ENCODE measurements at places on chromosomes 12 and 14.
A peak's percentile ranks its signal among the peaks of the same experiment; 100 is the strongest.

DNA sequence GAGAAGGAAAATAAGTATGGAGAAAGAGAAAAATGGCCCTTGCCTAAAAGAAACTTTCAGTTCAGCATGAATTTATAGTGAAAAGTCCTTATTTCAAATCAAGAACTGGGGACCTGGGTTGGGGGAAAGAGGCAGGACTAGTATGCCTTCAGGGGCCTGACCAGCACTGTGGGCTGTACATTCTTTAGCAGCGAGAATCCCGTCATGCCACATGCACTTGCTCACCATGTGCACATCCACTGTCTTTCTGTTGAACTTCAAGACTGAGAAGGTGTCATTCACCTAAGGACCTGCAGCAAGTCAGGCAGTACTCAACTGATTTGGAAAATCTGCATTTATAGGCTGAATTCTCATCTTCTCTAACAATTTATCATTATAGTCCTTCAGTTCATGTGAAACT is 50.2 kb downstream of the RAB35 start:
- DNase-seq = no peak

DNA sequence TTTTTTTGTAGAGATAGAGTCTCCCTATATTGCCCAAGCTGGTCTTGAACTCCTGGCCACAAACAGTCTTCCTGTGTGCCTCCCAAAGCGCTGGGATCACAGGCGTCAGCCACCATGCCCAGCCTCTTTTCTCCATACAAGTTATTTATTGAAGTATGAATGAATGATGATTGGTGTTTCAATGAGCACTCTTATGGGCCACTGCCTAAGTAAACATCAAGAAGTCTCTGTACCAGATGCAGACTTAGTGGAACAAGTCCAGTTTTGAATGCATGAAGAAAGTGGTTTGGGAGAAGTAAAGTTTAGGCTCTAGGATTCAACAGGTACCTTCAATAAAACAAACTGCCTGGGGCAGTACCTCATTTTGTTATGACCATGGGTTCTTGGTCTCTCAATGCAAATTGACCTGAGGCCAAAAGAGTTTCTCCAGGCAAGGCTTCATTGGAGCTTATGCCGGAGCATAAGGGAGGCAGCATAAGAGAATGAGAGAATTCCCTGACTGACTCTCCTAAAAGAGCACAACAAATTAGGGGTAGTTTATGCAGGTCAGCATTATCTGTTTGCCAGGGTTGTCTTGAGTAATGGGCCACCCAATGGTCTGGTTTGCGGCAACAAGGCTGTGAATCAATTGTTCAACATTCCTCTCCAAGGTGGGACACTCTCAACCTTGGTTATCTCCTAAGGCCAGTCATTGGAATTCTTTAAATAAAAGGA is 1.1 kb upstream of the GMFB start:
- DNase-seq = no peak

GRCh38 chr14:94026889-94027469 is 839 bp downstream of the OTUB2 start:
- DNase-seq = no peak

- DNase-seq = no peak
Measured at GRCh38 chr12:62299617-62300016, 39.4 kb downstream of the USP15 start.

DNA sequence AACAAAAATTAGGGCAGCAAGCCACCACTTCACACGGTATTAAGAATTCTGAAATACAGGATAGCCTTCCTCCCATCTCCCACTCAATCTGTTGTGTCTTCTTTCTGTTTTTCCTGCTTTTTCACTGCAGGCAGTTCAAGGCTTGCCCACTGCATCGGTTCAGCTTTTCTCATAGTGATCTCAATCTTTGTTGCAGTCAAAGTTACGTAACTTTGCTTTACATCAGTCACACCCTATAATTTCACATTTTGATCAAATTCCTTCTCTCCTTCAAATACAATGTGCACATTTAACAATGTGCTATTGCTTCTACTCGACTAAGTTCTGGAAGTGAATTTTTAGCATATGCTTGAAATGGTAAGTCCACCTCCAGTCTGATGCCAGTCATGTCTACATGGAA is 217.6 kb downstream of the EFCAB11 start:
- no peak for DNase-seq

- DNase-seq = no peak
Measured at GRCh38 chr14:105294142-105294597, 6.6 kb downstream of the BRF1 start.

DNA sequence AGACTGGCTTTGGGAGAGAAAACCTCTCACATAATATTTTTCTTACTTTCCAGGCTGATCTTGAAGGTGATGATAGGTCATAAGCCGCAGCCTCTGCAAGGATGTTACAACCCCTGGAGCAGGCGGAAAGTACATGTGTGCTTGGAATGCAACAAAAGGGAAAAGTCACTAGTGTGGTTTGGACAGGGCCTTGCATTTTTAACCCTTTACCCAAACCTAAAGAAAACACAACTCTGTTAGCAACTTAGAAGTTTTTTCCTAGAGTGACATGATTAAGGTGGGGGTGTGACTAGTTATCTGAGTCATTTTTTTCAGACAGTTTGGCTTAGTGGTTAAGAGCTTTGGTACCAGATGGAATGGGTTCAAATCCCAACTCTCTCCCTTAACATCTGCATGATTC is 97.0 kb downstream of the TMEM30B start:
- no peak for DNase-seq

- DNase-seq = no peak
Measured at GRCh38 chr12:122166422-122167349, 7.3 kb downstream of the IL31 start.

- DNase-seq = no peak
Measured at GRCh38 chr12:1529862-1530591, 64.4 kb downstream of the FBXL14 start.

DNA sequence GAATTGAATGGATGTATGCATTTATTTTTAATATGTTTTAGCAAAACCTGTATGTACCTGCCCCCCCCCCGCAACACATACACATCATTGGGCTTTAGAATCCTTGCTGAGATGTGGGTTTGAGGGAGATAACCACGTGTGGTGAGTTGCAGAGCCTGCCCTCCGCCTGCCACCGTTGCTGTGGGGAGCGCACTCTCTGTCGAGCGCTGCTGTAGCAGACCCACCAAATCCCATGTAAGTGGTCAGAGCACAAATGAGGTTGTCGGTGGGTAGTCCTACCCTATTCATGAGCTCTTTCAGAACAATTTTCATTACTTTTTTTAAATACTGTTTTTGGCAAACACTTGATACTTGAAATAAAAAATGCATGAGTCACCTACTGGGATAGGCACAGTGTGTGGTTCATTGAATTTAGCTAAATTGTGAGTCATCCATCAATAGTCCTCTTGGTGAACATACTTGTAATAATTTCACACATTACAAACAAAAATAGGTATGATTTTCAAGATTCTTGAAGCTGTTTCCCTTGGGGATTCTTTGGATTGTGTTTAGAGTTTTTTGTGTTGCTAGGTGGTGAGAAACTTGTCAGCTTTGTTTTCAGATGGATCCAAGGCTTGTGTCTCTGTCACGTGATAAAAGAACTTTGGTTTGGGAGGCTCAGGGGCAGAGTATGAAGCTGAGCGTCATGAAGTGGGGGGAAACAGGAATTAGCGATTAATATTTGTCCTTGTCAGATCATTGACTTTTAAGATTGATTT is 107.6 kb downstream of the PTCSC3 start:
- DNase-seq = no peak

DNA sequence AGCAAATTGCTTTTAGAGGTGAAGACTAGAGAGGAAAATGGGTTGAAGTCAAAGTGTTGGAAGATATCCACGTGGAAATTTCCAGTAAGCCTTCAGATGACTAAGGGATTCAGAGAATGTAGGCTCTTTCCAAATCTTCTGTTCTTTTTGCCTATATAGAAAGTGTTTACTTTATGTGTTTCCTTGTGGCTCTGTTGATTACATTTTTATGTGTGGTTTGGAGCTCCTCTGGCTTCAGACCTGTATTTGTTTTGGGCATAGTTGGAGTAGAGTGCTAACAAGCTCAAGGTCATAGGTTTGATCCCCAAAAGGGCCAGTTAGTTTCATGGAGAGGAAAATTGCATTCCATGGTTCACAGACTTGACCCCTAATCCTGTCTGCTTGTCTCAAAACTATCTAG is 91.9 kb downstream of the IGF1 start:
- DNase-seq = no peak

DNA sequence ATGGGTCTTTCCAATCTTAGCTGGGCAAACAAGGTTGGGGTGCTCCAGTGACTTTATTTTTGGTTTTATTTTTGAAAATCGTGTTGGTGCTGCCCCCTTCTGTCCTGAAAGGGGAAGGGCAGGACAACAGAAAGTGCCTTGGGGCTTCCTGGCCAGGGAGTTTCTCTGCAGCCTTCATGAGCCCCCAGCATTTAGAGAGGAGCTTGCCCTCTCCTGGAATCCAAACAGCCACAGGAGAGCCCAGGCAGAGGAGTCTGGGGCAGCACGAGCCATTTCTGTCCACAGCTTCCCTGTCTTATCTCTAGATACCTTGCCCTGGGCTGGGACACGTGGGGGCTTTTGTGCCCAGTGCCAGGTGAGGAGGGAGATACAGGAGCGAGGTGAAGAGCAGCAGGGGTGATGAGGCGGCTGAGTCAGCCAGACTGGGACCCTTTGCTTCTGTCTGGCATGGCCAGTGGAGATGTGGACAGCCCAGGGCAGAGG is 4.4 kb upstream of the C1RL start:
- DNase-seq = no peak

GRCh38 chr14:62117010-62117750 is 355.0 kb downstream of the SNAPC1 start:
- no peak for DNase-seq

DNA sequence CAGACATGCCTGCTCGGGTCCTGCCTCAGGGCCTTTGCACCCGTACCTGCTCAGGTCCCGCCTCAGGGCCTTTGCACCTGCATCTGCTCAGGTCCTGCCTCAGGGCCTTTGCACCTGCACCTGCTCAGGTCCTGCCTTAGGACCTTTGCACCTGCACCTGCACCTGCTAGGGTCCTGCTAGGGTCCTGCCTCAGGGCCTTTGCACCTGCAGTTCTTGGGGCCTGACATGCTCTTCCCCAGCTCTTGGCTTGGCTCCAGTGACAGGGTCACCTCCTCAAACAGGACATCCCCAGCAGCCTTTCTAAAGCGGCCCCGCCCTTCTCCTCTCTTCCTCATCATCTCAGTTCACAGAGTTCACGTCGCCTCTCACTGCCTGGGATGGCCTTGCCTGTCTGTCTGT is 54.9 kb upstream of the NCOR2 start:
- DNase-seq = no peak

DNA sequence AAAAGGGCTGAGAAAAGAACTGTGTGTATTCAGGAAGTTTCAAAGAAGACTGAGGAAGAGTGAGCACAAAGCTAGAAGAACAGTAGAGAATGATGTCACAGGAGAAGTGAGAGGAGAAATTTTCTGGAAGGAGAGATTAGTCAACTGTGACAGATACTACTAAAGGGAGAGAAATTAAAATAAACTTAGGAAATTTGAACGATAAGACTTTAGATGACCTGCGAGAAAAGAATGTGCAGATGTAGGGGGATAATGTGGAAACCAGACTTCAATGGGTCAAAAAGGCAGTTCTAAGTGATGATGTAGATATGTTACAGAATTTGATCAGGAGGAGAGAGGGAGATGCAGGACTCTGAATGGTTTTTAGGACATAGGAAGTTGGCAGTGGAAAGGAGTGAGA is 287.4 kb downstream of the SYT1 start:
- DNase-seq = no peak

GRCh38 chr14:53252141-53252540 is 99.0 kb upstream of the DDHD1 start:
- DNase-seq = no peak

GRCh38 chr14:98138666-98139065 is 1133.3 kb downstream of the BCL11B start:
- peak; percentile 24 for DNase-seq

DNA sequence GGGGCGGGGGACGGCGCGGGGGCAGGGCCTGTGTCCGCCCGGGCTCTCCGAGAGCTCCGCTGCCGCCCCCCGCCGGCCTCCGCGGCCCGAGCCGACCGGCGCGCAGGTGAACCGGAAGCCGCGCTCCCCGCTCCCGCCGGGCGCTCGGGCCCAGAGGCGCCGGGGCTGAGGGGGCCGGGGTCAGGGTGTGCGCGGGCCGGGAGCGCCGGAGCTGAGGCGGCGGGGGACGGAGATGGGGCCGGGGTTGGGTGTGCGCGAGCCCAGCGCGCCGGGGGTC is 431 bp downstream of the HIP1R start:
- DNase-seq = no peak

DNA sequence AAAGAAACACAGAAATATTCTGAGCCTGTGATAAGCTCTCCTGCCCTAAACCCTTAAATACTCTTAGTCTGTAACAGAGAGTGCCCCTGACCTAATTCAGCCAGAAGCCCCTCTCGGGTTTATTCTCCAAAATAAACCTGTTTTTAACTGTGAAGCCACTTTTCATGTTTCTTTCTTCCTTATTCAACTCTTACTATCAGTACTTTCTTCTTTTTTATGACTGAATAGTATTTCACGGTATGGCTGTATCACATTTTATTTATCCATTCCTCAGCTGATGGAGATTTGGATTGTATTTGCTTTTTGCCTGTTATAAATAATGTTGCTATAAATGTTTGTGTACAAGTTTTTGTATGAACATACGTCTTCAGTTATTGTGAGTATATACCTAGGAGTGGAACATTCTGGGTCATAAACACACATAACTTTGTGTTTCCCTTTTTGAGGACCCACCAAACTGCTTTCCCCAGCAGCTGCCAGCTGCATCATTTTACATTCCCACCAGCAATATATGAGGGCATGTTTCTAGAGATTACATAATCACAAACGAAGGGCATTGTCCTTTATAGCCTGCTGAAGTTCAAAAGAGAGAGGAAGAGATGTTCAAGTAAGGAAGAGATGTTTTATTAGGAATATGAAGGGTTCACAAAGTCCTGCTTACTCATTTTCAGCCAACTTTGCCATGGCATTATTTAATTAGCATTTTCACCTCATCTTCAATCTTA is 199.4 kb upstream of the NUDT4 start:
- no peak for DNase-seq

DNA sequence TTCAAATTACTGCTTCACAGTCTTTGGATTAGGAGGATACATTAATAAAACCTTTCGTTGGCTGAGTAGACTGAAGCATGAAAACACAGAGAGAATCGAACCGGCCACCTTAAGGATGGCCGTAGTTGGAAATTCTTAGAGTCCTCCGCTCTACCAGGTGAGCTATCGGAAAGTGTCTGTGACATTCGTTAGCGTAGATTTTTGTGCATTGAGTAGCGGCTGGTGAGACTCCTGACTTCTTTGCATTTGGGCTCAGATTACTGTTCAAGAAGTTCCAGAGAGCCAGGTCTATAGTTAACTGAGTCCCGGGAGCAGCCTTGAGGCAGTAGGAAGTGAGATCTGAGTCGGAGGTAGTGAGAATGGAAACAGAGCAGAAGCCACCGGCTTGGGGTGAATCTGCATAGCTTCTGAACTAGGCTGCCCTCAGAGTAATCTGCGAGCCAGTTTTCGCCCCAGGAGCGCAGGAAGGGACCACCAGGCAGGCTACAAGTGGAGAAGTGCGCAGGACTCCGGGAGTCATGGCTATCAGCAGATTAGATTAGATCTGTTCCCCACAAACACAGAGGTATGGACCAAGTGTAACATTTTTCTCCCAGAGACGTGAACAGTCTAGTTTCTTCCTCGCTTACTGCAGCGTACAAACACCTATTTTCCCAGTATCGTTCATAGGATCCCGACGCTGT is 11.0 kb downstream of the OR6S1 start:
- no peak for DNase-seq

- DNase-seq = no peak
Measured at GRCh38 chr14:55099756-55100155, 29.3 kb upstream of the LGALS3 start.

- DNase-seq = no peak
Measured at GRCh38 chr12:127957001-127957660, 309.8 kb upstream of the TMEM132C start.

GRCh38 chr14:89667983-89668382 is 250.9 kb upstream of the FOXN3 start:
- no peak for DNase-seq

Measured in stimulated activated CD4-positive, alpha-beta T cell treated with anti-CD3 and anti-CD28 coated beads, Interleukin-1b, Interleukin-23, amount 100 ng/mL, for 1 hour (primary cell).